ENCODE measurements at places on chromosomes 13 and 19.

DNA sequence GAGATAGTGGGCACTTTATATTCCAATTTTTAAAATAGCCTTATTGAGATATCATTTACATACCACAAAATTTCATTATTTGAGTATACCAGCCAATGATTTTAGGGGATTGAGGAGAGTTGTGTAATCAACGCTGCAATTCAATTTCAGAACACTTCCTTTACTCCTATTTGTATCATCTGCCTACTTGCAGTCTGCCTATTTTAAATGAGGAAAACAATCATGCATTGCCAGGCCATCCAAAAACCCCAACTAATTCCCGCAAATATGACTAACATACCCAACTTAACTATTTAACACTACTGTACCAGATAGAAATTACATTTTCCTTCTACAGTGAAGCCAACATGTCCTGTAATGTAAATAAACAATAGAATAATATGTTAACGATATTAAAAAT lies 26.7 kb downstream of the CAB39L start:
- DNase-seq, result no peak

GRCh38 chr13:110965038-110965754 lies 50.3 kb upstream of the ANKRD10 start:
- no peak for DNase-seq

DNA sequence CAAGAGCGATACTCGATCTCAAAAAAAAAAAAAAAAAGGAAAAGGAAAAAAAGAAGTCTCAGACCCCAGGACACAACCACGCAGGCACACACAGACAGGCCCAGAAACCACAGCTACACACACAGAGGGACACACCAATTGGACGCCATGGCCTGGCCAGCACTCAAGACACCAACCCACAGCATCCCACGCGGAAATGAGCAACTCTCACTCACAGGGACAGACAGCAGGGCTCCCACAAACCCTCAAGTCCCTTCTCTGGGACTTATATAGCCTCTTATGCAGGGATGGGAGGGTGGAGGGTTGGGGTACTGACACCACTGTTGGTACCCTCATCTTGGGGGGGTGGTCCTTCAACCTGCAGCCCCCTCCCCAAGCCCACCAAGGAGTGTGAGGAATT lies 5.9 kb downstream of the NOTCH3 start:
- no peak for DNase-seq

DNA sequence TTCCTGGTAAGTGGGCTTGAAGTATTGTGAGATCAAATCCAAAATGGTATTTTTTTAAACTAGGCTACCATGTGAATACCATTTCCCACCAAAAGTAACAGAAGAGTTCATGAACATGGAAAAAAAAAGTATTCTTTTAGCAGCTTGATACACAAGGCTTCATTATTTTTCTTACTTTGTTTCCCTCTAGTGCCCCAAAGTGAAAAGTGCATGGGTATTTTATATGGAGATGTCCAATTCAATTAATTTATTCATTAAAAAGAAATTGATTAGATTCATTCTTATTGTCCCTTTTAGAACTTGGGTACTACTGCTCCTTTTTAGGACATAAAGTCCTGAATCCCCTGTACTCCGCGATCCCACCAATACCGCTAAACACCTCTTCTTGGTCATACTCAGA lies 28.6 kb upstream of the SCEL start:
- DNase-seq, result no peak

DNA sequence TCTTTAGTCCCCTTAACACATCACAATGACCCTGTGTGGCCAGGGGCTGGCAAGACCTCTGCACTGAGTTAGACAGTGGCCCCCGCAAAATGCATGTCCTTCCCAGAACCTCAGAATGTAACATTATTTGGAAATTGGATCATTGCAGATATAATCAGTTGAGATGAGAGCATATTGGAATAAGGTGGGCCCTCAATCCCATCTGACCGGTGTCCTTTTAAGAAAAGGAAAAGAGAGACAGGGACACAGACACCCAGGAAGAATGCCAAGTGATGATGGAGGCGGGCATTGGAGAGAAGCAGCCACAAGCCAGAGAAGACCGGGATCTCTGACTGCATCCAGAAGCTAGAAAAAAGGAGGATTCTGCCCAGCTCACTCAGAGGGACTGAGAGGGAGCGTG lies 1.8 kb downstream of the FAM187B start:
- DNase-seq, result no peak

- no peak for DNase-seq
Observed at GRCh38 chr19:2171349-2172145, 7.8 kb downstream of the DOT1L start.

GRCh38 chr19:33603377-33603776 lies 18.4 kb upstream of the CHST8 start:
- no peak for DNase-seq

DNA sequence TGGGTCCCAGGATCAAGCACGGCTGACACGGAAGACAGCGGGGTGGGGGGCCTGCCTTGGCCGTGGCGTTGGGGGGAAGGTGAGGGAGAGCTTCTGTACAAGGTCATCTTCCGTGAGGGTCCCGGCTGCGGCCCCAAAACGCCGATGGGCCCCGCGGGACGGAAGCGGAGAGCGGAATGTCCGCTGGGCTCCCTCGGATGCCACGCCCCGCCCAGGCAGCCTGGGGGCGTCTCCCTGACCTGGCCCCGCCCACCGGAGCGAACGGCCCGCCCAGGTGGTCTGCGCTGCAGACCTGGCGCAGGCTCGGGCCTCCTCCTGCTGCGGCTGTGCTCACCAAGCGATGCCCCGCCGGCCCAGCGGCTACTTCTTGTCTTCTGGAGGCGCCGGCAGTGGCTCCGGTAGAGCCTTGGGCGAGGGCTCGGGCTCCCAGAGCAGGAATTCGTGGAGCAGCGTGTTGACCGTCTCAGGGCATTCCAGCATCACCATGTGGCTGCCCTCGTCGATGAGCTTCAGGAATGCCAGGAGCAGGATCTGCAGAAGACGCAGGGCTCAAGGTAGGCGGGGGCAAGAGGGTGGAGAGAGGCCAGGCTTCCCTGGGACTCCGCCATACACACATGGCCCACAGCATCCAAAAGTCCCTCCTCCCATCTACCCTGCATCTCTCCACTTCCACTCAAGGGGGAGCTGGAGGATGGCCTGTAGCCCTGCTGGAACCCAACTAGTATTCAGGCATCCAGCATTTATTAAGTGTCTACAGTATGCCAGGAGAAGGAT lies 10.7 kb downstream of the ABHD8 start:
- no peak for DNase-seq

GRCh38 chr13:78121459-78122348 lies 203.1 kb upstream of the EDNRB start:
- peak; percentile 15 for DNase-seq

GRCh38 chr19:1725100-1726064 lies 27.9 kb upstream of the ONECUT3 start:
- DNase-seq, result no peak

GRCh38 chr19:16497042-16497441 lies 848 bp downstream of the C19orf44 start:
- DNase-seq, result no peak

- DNase-seq, result no peak
Observed at GRCh38 chr19:10422846-10423245, 2.5 kb downstream of the PDE4A start.

- DNase-seq, result no peak
Observed at GRCh38 chr19:7829166-7829520, 875 bp upstream of the EVI5L start.

DNA sequence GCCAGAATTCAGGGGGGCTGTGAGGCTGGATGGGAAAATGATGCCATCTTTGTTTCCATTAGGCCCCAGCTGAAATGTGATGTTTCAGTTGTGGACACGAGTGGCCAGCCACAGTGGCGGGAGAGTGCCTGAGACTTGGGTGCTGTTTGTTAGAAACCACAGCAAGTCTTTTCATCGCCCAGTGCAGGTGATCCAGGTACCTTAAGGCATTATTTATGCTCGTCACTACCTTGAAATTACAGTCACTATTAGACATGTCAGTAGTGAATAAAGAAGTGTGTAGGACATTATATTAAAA lies 82.5 kb upstream of the TM9SF2 start:
- no peak for DNase-seq

DNA sequence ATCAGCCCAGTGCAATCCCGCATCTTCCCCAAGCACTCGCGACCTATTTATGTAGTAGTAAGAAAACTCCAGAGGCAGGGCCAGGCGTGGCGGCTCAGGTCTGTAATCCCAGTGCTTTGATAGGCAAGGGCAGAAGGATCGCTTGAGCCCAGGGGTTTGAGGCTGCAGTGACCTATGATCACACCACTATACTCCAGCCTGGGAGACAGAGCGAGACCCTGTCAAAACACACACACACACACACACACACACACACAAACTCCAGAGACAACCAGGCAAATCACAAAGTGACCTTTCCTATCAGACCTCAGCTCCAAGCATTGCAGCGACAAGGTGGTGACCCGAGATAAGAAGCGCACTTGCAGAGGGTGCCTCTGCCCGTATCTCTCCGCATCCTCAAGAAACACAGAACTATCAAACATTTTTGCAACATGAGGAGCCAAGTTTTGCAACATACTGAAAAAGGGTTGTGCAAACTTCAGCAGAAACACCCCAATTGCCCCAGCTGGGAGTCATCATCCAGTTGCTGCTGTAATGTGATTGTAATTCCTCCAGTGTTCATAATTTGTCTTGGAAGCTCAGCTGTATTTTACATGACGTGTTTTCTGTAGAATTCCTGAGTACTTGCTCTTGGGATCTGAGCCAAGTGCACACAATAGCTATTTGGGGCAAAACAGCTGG lies 8.7 kb upstream of the KLF2 start:
- no peak for DNase-seq

DNA sequence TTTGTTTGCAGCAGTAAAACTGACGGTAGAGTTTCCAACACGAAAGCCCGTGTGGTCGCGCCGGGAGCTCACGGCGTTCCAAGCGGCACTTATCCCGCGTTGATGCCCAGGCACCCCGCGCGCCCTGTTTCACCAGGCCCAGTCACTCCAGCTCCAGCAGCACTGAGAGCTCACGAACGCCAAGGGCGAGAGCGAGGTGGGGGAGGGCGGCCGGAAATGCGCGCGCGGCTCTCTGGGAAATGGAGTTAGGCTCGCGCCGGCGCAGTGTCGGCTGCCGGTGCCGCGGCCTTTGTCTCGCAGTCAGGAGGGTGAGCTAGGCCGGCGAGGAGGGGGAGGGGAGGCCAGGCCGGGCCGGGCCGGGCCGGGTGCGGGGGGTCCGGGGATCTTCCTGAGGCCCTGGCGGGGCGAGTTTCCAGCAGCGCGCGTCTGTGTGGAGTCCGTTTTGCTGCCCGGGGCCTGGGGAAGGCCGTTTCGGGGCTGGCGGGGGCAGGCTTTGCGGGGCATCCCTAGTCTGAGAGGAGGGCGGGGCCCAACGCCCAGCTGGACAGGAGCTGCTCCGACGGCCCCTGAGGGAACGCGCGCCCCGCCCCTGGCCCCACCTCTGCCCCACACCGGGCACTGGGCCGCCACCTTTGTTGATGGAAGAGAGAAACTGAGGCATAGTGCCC lies at the start of gene ZNF135:
Gene ZNF135 (plus strand): TSS at position 280 of the 668 bp plus-strand sequence. CDS start 721 bp downstream, outside the sequence.
- peak; percentile 27 for DNase-seq

- no peak for DNase-seq
Observed at GRCh38 chr13:45542391-45542790, 73.1 kb downstream of the ERICH6B start.

- no peak for DNase-seq
Observed at GRCh38 chr13:22210134-22210930, 539.5 kb downstream of the FGF9 start.

DNA sequence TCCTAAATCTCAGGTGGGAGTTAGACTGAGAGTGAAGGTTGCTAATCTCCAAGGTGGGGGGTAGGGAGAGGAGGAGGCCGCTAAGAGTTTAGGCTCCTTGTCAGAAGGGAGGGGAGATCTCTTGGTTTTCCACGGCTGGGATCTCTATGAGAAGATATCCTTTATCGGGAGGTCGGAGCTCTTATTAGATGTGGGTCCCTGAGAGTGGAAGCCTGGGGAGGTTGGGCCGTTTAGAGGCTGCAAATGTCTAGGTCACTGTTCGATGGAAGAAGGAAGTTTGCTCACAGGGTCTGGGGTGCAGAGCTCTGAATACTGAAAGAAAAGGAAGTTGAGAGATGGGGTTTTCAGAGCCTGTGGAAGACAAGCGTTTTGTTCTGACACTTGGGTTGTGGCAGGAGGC lies 3.8 kb downstream of the MYADM start:
- DNase-seq, result no peak

DNA sequence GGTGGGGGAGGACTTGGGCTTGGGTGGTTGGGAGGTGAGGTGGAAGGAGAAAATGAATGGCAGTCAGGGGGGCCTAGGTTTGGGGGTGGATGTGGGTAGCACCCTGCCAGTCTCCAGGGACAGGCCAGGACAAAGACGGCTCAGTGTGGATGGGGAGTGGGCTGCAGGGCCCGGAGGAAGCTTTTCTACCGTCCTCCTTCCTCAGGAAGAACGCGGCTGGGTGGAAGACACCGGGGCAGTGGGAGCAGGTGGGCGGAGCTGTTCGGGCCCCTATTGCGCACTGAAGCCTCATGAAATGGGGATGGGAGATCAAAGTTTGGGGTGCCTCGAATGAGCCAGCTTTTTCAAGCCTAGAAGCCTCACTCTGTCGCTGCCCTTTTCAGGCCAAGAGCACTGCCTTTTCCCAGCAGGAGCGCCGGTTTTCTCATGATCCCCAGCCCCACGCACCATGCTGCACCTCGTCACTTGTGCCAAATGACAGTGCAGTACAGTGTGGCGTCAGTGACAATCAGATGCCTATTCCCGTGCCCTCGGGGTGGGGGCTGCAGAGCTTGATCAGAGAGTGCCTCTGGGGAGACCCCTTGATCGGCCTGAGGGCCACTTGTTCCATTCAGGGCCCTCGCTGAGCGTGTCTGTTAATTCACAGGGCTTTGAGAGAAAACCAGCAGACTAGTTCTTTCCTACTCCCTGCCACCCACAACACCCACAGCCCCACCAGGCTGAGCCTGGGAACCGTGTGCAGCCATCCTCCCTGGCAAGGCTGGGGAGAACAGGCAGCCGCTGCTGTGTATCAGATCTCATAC lies 1.5 kb downstream of the CALM3 start:
- no peak for DNase-seq

DNA sequence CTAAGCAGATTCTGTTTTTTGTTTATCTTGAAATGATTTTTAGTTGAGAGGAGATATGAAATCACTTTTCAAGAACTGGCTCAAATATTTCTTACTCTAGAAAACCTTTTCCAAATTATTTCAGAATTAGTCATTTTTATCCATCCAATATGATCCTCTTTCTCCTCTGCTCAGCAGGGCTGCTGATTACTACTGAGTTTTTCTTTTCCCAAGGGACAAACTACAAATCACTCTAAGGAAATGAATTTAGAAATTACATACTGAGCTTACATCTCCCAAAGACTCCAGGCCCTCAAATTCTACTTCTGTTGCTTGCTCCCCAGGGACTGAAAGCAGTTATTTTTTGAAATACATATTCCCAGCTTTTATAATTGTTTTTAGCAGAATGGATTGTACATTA lies 87.4 kb upstream of the UFM1 start:
- no peak for DNase-seq

- DNase-seq, result no peak
Observed at GRCh38 chr19:2555422-2556220, 79.7 kb downstream of the GADD45B start.

DNA sequence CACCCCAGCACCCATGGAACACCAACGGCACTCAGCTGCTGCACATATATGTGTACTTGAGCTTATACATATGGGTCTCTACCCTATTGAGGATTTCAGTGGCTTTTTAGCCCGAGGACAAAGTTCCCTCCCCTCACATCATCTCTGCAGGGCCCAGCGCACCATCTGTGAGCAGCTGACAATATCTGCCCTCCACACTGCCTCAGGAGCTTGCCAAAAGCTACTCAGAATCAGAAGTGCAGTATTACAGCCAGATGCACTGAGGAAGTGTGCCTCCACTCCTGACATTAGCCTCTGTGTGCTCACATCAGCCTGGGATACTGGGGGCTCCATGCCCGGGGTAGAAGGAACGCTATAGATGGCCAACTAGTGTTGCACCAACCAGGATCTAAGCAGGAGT lies 903.9 kb downstream of the UQCRFS1 start:
- DNase-seq, result no peak

GRCh38 chr19:17889609-17890214 lies 18.0 kb downstream of the SLC5A5 start:
- DNase-seq, result no peak
